AG08396 (cell line): ENCODE measurements at places on chromosomes 2 and 18.

DNA sequence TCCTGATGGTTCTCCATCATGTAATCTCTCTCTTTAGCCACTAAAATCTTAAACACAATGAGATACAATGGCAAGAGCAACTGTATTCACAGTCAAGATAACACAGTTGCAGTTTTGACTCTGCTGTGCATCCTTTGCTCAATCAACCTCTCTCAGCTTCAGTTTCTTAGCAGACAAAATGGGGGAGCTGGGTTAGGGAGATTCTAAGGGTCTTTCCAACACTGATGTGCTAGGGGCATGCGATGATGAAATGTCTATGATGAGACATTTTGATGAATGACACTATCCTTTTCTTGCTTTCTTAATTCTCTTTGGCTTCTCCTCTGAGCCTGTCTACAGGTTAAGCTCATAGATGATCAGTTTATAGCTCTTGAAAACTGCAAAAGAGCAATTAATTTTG, 1.1 kb downstream of the SERPINB10 start:
- DNase-seq = no peak

GRCh38 chr2:226325526-226325925, 474.1 kb downstream of the IRS1 start:
- DNase-seq = no peak

- no peak for DNase-seq
Measured at GRCh38 chr18:56458770-56459712, 179.4 kb downstream of the TXNL1 start.

GRCh38 chr2:157891643-157892041, 15.5 kb upstream of the ACVR1 start:
- DNase-seq = no peak

DNA sequence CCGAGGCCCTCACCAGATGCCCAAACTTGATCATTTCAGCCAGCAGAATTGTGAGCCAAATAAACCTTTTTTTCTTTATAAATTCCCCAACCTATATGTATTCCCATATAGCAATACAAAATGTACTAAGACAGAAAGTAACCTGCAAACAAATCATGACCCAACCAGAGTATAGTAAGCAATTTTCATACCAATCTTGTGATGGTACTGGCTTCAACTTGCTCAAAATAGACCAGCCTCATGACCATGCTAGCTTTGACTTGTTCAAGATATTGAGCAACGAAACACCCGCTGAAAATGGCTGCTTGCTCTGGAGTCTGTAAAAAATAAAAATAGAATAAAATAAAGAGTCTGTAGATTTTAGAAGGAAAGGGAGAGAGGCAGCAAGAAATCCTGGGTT, 97.6 kb downstream of the C1D start:
- DNase-seq = no peak

DNA sequence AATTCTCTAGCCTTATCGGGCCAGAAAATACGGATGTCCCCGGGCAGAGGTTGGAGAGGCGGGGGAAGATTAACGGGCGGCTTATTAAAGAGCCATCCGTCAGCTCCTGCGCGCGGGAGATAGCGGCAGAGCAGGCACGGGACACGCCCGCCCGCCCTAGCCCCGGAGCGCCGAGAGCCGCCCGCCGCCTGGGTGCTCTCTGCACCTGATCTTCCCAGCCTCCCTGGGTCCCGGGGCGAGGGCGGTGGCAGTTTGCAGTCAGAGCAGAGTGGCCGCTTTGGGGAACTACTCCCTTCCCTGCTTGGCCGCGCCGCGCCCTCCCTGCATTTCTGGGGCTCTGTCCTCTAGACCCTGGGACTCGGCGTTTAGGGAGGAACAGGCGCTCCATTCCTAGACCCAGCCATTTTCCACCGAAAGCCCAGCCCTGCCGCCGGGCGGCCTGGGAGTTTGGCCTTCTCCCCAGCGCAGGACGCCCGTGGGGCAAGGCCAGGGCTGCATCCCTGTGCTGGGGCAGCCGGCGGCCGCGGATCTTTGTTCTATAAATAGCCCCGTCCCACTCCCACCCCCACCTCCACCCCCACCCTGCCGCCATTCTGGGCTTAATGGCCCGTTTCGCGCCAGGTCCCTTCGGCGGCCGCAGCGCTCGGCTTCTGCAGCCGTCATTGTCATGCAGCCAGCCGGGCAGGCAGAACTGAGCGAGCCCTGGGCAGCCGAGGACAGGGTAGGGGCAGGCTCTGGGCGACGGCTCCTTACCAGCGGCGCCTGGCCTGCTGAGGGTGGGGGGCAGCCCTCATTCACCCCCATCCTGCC, 6.6 kb downstream of the GAD1 start:
- DNase-seq = peak; percentile 23

DNA sequence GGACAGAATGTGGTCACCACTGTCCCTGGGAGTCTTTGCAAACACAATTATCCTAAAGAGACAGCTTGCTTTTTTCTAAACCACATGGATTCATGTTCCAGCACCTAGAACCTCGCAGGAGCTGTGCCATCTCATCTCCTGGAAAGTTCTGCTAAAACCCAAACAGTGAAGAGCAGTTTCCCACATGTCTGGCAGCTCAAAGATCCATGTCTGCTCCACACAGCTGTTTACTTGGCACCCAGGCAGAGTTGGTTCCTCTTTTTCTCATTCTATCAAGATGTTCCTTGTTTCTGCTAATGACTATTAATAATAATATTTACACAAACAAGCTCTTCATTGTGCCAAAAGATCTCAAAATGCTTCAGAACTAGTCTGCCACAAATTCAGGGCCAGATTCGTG, 30.1 kb upstream of the PID1 start:
- DNase-seq = no peak

GRCh38 chr2:236107942-236108625, 60.1 kb downstream of the GBX2 start:
- DNase-seq = no peak

DNA sequence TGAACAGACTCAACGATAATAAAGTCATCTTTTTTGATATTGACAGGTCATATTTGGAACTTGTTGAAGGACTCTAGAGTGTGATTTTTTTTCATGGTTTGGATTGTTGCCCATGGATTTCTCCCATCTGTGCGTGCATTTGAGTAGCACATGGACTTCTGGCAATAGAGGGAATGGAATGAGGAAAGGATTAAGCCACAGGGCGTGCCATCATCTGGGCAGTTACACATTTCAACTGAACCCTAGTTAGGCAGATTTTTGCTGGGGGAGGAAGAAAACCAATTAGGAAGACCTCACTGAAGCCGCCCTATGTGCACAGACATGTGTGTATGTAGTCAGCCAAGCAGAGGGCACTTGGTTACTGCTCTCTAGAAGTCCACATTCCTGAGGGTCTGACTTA, 72.6 kb downstream of the TPGS2 start:
- peak; percentile 70 for DNase-seq

DNA sequence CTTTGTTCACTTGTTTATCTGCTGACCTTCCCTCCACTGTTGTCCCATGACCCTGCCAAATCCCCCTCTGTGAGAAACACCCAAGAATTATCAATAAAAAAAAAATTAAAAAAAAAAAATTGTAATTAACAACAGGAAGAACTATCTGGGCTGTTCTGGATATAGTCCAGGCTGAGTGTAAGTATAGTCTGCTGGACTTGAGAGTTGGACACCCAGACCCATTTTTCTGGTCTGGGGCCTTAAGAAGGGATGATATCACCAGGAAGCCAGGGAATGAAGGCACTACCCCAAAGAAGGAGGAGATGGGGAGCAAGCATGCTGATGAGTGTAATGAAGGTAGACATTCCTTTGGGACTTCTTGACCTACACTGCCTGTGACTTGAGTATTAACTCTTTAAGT, 72.1 kb upstream of the ZFP36L2 start:
- DNase-seq = no peak

DNA sequence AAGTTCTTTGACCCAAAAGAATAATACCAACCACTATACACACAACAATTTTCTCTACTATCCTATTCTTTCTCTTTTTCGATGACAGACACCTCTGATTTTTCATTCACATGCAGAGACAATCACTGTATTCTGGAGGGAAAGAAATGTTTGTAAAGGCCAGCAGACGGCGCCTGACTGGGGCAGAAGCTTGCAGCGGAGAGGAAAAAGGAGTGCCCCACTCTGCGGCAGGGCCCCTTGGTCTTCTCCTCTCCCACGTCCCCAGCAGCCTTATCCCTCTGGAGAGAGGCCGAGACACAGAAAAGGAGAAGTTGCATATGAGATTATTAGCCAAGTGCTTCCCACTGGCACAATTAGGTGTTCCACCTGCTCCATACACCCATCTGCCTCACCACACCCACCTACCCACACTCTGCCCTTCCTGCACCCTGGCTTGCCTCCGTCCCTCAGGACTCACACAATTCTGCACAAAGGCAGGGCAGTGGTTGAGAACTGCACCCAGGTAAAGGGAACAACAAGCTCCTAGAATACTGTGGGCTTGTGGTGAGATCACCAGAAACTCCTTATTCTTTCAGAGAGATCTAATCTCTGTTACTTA, 687.3 kb downstream of the NRXN1 start:
- DNase-seq = no peak

DNA sequence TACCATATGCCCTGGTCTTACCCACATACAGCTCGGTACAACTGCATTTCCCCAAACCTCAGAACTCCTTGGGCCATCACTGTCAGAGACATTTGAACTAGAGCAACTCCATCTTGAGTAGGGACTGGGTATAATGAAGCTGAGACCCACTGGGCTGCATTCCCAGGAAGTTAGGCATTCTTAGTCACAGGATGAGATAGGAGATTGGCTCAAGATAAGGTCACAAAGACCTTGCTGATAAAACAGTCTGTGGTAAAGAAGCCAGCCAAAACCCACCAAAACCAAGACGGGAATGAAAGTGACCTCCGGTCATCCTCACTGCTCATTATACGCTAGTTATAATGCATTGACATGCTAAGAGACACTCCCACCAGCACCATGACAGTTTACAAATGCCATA, 131.3 kb downstream of the PIK3C3 start:
- no peak for DNase-seq
